ENCODE measurements at places on chromosomes 13 and 19. TPM values are rescaled to one million over a fixed set of nuclear protein-coding genes. Genes with fewer than 3 reads are reported as not detected.

GRCh38 chr13:33091415-33091774 lies 75.2 kb downstream of the KL start:
- H3K36me3 ChIP-seq = no peaks in the 10 kb centered on the region
- H3K27me3 ChIP-seq = no peaks in the 10 kb centered on the region
- peak overlapping the region; percentile 1 for H3K27ac ChIP-seq

The C5AR2 gene
- 1.8 TPM for total RNA-seq

The THOP1 gene
- 42.6 TPM for total RNA-seq

DNA sequence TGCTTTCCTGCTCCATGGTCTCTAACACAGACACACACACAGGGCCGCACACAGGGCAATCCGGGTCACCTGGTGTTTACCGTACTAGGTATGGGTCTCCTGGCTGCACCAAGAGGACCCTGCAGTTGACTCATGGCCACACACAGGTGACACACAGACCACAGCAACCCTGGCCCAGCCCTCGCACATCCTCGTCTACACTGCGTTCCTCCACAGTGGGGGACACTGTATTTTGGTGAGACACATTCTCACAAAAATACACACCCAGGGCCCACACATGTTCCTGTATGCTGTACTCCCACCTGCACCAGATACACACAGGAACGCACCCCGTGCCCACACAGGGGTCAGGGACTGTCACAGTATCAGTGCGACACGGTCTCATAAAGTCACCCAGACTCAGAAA lies 12.8 kb downstream of the PDE4A start:
- H3K4me3 ChIP-seq = no peak overlapping the region
- peaks cover 11% of the 10 kb centered on the region for H3K4me1 ChIP-seq
- peaks cover 50% of the 10 kb centered on the region for H3K27me3 ChIP-seq
- no peak for DNase-seq
- H3K27ac ChIP-seq = no peak overlapping the region
- H3K36me3 ChIP-seq = no peaks in the 10 kb centered on the region

GRCh38 chr19:4352701-4353121 lies 9.3 kb downstream of the MPND start:
- peaks cover 78% of the 10 kb centered on the region for H3K36me3 ChIP-seq
- H3K4me1 ChIP-seq = no peaks in the 10 kb centered on the region
- H3K27ac ChIP-seq = no peak overlapping the region
- no peak overlapping the region for H3K4me3 ChIP-seq
